ENCODE measurements at places on chromosomes 2 and 18.

- no peak for DNase-seq
Measured at GRCh38 chr2:145874466-145874865, 1354.5 kb upstream of the ZEB2 start.

DNA sequence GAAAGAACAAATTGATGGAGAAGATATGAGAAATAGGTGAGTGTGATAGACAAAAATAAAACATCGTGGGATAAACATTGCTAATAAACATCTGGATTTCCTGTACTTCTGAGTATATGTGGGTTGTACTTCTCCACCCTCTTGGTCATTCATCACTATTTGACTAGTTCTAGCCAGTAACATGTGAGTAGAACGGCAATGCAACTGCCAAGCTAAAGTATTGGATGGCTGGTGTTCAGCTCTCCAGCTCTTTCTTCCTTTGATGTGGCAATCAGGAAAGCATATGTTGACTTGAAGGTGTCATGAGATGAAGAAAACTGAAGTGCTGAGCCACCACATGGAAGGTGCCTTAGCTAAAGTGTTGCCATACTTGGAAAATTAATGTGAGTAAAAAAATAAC, 144.9 kb downstream of the SCG2 start:
- no peak for DNase-seq

GRCh38 chr2:227783404-227784138, 30.1 kb upstream of the CCL20 start:
- DNase-seq: no peak

GRCh38 chr18:68447286-68447685, 267.6 kb downstream of the TMX3 start:
- no peak for DNase-seq

- DNase-seq: no peak
Measured at GRCh38 chr2:120442923-120443571, 97.1 kb downstream of the INHBB start.

DNA sequence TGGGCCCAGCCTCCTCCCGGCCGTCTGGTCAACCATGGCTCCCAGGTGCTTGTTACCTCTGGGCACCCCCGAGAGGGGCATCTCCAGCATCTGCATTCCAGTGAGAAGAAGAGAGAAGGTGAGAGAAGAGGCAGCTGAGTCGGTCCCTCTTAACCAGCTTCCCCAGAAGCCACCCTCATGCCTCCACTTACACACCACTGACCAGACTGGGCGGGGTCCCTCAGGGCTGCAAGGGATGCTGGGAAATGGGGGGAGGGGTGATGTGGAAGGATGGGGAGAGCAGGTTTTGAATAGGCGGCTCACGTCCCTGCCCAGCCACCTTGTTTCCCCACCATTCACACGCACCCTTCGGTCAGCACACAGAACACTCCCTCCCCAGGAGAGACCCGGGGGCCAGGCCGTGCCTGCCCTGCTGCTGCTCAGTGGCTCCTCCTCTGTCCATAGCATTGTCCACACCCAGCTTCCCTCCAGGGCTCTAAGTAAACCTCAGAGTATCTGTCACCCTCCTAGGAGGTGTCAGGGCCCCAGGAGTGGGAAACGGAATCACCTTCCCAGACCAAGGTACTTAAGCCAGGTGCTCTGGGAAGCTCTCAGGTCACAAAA, 34.7 kb downstream of the GBX2 start:
- DNase-seq: no peak

DNA sequence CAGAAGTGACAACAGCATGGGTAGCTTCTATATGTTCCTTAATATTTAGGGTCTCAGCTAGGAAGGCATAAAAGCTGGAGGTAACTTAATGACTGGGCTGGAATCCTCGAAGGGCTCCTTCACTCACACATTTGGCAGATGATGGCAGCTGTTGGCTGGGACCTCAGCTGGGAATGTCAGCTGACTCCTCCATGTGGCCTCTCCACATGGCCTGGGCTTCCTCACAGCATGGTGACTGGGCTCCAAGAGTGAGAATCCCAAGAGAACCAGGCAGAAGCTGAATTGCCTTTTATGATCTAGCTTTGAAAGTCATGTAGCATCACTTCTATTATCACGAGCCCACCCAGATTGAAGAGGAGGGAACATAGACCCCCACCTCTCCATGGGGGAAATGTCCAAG, 54.9 kb downstream of the TET3 start:
- no peak for DNase-seq

- no peak for DNase-seq
Measured at GRCh38 chr2:241818229-241818942, 9.4 kb downstream of the NEU4 start.

GRCh38 chr2:200467806-200468681, 41.8 kb downstream of the KCTD18 start:
- no peak for DNase-seq

- DNase-seq: no peak
Measured at GRCh38 chr2:197358931-197359330, 48.4 kb upstream of the ANKRD44 start.

GRCh38 chr2:133509777-133510176, 58.5 kb downstream of the NCKAP5 start:
- DNase-seq: no peak

- no peak for DNase-seq
Measured at GRCh38 chr2:120600335-120600734, 135.3 kb upstream of the GLI2 start.

DNA sequence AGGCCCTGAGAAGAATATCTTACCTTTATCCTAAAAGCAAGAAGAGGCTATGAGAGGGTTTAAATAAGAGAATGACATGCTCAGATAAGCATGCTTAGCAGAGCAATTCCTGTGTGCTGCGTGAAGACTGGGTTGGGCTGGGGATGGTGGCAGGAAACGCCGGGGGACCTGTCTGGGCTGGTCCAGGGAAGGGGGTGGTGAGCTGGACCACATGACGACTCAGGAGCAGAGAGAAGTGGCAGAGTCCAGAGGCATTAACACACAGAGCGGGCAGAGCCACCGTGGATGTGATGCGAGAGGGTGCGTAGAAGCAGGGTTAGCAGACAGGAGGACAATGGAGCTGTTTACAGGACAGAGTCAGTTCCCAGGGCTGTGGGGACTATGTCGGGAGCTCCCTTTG, 84.5 kb downstream of the ZBTB7C start:
- no peak for DNase-seq

- DNase-seq: no peak
Measured at GRCh38 chr2:236928380-236929037, 157.2 kb upstream of the COPS8 start.

DNA sequence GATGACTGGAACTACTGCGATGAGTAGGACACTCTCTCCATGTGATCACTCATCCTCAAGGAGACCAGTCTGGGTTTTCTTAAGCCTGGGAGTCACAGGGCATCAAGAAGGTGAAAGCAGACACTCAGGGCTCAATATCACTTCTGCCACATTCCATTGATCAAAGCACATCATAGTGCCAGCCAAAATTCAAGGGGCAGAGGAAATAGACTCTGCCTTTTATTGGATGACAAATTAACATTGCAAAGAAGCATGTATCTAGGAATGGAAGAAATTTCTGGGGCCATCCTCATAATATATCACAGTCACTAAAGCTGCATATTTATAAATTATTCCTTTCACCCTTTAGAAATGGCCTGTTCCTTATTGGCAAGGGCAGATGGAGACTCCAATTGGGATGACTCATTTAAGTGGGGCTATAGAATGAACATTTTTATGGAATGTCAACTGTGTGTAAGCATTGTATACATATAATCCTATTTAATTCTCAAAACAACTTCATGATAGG, 114.8 kb upstream of the CDC42EP3 start:
- DNase-seq: no peak

DNA sequence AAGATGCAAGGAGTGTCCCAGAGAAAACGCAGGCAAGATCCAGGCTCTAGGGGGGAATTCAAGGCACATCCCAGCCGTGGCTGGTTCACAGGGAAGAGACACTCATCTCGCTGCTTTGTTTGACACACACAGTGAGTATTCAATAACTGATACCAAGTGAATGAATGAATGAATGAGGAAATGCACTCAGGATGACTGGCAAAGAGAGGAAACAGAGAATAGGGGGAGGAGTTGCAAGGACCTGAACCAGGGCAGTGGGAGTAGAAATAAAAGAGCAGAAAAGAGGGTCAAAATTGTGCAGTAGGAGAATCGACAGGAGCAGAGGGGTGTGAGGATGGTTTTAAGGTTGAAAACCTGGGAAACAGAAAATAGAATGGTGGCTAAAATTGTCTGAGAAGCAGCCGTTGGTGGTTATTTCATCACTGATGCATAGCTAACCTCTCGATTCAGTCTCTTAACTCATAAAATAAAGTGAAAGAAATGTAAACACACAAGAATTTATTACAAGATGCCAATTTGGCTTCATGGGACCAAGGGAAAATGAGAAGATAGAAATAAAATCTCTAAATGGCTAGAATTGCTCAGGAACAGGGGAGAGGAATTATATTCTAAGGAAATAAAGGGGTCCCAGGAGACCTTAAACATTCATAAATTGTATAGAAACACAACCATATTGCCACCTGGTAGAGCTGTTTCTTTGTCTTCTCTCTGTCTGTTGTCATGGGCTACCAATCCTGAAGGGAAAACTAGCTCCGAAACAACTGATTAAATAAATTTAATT, 63.9 kb upstream of the PHLPP1 start:
- no peak for DNase-seq

DNA sequence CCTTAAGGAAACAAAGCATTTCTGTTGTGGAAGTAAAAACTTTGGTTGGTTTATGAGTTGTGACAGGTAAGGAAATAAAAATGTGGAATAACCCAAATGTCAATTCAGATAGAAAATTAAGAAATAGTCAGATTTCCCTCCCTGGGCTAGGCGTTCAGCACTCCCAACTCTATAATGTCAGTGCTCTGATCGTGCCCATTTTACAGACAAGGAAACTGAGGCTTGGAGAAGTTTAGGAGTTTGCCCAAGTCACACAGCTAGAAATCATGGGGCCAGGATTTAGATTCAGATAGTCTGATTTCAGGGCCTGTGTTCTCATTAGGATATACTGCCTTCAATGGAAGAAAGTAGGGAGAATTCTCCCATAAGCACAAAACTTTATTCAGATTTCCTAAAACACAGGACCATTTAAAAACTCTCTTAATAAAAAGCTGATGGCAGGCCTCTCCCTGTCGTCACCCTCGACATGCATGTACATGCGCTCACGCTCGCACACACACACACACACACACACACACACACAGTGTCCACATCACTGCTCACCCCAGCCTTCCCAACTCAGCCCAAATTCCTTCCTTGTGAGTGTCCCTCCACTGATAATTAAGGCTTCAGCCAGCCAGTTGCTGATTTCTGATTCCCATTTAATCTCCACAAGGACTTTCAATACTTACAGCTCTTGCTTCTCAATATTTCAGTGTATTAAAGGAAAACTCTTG, 49.1 kb upstream of the SLC14A2 start:
- no peak for DNase-seq

DNA sequence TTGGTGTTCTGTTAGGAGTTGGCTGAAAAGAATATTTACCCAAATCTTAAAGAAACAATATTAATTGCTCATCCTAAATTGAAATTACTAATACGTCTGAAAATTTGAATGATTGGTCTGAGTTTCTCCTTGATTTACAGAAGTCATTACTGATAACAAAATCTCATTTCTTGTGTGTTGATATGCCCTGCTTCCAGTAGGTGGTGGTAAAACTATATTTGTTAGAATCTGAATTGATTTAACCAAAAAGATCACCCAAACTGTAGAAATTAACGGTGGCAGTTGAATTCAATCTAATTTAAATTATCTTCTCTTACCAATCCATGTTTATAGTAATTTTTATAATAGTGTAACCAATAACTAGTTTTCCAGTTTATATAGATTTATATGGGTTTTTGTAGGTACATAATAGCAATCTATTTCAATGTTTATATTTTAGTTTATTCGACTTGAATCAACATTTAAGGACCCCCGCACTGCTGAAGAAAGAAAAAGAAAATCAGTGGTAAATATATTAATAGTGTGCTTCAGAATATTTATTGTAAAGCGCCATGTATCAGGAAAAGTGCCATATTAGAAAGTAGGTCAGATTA, 38.3 kb downstream of the PAPOLG start:
- DNase-seq: no peak

All from amygdala (tissue), 56 donors.